Renal cortex interstitium (tissue), 15 donors: ENCODE measurements at places on chromosomes 1 and 21. TPM values are rescaled to one million over a fixed set of nuclear protein-coding genes. Genes with fewer than 3 reads are reported as not detected.

- peak; percentile 5 for DNase-seq
These were observed 858 bp upstream of the SUSD4 start for GRCh38 chr1:223364685-223365382.

The MEX3A gene
- 42.4 TPM for polyA plus RNA-seq

The NT5C1A gene
- 0.30 TPM for polyA plus RNA-seq

DNA sequence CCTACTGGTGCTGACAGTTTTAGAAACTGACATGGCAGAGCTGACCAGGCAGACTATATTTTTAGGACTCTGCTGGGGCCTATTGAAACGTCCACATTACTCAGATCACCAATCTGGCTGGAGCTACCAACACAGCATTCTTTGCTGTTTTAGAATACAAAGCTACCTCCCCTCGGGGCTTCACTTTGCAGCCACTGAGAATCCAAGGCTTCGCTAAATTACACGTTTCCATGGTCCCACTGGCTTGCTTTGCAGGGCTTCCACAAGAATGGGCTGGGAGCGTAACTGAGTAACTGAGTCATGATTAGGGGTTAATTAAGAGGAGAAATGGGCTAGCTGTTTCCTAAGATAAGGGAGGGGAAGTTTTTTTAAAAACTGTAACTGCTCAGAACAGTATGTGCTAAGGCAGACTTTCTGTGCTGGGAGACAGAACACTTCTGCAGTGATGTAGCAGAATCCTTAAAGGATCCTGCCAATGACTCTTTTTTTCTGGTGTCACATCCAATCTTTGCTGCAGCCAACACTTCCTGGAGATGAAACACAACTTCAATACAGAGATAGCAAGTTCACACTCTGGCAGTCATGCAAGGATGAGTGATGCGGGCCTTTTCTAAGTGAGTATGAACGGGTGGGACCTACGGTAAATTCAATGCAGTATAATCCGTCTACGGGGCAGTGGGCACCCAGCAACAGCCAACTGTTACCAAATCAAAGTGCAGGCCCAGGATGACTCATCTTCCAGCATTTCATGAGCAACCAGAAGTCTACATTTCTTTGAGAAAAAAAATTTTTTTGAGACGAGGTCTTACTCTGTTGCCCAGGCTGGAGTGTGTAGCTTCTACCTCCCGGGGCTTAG is 21.5 kb downstream of the NDUFS5 start:
- no peak for DNase-seq
